NCI-H1930 (cell line): ENCODE measurements at places on chromosomes 7 and 10.

DNA sequence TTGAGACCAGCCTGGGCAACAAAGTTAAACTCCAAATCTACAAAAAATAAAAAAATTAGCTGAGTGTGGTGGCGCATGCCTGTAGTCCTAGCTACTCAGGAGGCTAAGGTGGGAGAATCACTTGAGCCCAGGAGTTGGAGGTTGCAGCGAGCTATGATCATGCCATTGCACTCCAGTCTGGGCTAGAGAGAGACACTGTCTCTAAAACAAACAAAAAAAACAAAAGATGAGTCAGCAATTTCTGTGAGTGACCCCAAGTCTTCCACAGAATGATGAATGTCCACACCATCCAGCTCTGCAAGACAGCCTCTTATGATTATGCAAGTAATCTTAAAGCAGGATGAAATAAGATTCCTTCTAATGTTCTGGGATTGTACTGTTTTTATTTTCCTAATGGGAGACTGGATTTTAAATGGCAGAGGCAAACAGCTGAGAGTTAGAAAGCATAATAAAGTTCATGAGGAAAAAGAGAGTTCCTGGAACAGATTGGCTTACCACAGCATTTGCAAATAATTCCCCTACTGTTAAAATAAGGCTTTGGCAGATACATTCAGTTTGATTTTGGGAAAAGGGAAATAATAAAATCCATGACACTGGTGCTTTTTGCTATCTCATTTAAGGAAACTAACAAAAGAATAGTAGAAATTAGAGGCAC, 18.9 kb upstream of the PRKAR2B start:
- no peak for DNase-seq

DNA sequence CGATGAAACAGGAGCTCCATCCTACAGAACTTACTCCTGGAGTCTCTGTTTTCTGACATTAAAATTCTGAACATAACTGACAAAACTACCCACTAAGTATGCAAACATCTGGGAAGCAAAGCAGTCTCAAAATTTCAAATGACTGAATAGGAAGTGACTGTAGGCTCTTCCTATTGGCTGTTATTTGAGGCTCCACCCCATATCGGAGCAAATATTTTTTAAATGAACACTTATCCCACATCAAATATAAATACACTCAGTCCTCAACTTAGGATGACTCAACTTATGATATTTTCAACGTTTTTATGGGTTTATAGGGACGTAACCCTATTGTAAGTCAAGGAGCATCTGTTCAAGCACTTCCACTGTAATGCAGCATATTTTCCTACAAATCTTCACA, 8.8 kb downstream of the HSPA12A start:
- DNase-seq: no peak

- DNase-seq: no peak
Measured at GRCh38 chr7:35384761-35385700, 131.1 kb upstream of the TBX20 start.

GRCh38 chr7:22137026-22137425, 191.3 kb upstream of the CDCA7L start:
- no peak for DNase-seq

DNA sequence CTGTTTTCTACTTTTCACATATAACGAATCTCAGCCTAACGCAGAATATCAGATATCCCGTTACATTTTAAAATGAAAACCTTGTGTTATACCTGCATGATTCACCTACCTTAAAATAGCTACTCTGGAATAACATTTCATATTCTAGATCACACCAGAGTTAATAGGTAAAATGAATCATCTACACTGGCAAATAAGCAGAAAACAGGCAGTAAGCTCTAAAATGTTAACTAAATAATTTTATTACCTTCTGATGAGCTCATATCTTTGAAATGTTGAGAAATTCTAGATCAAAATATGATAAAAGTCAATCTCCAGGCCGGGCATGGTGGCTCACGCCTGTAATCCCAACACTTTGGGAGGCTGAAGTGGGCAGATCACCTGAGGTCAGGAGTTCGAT, 71.3 kb downstream of the CPEB3 start:
- DNase-seq: no peak

GRCh38 chr7:55593515-55594318, 21.4 kb upstream of the VOPP1 start:
- DNase-seq: peak; percentile 30

- DNase-seq: no peak
Measured at GRCh38 chr10:9743639-9744038, 1274.0 kb upstream of the CELF2 start.

GRCh38 chr10:83677795-83678194, 461.5 kb upstream of the GHITM start:
- no peak for DNase-seq

DNA sequence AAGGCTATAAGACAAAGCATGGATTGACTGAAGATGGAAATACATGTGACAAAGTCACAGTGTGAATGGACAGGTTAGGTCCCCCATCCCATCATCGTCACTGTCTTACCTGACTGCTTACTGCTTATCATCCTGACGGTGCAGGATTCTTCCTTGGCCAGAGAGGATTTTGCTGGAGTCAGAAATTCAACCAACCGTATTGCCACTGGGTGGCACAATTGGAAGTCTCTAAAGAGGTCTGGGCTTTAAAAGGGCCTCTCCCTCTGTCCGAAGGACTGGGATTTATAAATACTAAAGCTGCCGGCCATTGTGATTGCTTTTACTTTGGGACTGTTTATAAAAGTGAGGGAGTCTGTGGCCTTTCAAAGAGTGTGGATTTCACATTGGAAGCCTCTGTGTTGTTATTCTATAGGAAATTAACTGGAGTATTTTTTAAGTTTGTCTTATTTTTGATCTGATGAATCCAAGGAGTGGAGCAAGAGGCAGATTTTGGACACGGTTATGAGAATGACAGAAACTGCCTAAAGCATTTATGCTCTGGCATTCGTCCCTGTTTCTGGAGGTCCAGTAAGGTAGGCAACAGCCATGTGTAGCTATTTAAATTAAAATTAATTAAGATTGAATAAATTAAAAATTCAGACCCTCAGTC, 113.3 kb upstream of the CREB5 start:
- peak; percentile 57 for DNase-seq

DNA sequence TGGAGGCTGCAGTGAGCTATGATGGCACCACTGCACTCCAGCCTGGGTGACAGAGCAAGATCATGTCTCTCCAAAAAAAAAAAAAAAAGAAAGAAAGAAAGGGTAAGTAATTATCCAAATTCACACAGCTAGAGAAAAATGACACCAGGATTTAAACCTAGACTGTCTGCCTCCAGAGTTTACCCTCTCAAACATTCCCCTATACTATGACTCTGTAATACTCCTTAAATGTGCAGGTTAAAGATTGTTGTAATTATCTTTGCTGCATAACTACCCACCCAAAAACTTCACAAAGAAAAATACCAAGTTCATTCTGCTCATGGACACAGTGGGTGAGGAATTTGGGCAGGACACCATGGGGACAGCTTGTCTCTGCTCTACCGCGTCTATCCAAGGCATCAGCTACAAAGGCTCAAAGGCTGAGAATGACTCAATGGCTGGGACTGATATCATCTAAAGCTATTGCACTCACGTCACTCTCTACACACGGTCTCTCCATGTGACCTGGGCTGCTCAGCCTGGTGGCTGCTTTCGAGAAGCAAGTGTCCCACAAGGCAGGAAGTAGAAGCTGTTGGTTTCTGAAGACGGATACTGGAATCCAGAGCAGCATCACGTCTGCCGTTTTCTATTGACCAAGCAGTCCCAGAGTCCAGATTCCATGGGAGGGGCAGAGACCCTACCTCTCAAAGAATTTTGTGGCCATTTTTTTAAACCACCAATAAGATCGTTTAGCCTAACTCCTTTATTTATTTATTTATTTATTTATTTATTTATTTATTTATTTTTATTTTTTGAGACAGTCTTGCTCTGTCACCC, 185.7 kb upstream of the AUTS2 start:
- DNase-seq: no peak

GRCh38 chr7:95205665-95206225, 118.6 kb downstream of the PON1 start:
- no peak for DNase-seq

DNA sequence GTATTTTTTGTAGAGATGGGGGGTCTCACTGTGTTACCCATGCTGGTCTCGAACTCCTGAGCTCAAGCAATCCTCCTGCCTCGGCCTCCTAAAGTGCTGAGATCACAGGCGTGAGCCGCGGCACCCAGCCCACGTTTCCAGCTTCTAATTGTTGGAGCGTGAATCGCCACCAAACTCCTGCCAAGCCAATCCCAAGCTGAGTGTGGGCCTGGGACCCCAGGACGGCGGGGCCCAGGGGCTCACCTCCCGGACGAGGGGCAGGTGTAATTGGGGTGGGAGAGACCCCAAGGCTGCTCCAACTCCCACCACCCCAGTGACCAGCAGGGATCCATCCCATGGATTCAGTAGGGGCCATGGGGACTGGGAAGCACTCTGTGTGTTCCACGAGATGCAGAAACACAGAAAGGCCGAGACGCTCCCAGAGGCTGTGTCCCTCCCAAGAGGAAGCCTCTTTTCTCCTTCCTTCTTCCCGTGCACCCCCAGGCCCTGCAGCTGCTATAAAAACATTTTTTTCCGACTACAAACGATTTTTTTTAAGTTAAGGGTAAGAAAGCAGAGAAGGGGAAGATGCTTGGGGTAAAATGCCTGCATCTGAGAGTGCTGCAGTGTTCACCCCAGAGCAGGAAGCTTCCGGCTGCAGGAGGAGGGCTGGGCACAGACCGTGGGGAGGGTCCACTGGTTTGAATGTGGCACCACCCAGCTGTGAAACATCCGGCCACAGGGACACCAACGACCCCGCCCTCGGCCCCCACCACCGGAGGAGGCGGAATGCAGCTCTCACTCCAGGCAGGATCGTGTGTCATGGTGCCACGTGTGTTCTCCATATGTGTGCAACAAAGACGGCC, 76.5 kb downstream of the MICALL2 start:
- DNase-seq: no peak

DNA sequence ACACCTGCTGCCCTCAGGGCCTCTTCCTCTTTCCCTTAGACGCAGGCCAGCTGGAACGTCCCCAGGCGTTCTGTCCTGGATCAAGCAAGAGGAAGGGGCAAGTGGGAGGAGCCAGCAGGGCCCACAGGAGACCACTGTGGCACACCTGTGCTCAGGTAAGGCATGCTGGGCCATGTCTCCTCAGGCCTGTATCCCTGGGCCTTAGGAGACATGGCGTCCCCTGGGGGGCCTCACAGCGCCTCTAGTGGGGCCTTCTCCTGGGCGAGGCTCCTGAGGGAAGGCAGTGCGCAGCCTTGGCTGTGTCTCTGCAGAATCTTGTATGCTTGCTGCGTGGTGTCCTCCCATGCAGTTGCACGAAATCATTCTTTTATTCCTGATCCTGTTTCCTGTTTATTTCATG, 31.3 kb downstream of the ZNF783 start:
- no peak for DNase-seq
